KBM-7 (cell line): ENCODE measurements at places on chromosomes 11 and 22.

GRCh38 chr11:84566671-84567070 lies 1060.5 kb downstream of the DLG2 start:
- DNase-seq, result peak; percentile 5

DNA sequence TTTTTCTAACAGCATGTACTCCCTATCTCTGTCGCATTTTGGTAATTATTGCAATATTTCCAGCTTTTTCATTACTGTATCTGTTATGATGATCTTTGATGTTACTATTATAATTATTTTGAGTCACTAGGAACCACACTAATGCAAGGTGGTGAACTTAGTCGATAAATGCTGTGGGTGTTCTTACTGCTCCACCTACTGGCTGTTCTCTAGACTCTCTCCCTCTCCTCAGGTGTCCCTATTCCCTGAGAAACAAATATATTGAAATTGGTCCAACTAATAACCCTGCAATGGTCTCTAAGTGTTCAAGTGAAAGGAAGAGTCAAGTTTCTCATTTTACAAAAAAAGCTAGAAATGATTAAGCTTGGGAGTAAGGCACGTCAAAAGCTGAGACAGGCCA lies 10.5 kb downstream of the ARL14EP start:
- peak; percentile 18 for DNase-seq

DNA sequence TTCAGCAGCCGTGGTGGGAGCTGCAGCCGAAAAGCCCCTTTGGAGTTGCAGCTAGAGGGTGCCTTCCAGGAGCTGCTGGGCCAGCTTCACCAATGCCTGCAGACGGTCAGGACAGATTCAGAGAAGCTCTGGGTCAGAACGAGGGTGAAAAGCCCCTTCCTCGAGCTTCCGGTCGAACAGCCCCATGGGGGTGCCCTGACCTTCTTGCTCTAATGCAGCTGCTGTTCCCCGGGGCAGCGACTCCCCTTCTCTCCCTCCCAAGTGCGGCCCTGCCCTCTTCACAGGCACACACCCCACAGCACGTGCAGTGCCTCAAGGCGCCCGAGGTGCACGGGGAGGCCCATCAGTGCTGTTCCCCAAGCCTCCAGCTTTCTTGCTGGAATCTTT lies 9.6 kb upstream of the IFITM3 start:
- no peak for DNase-seq

DNA sequence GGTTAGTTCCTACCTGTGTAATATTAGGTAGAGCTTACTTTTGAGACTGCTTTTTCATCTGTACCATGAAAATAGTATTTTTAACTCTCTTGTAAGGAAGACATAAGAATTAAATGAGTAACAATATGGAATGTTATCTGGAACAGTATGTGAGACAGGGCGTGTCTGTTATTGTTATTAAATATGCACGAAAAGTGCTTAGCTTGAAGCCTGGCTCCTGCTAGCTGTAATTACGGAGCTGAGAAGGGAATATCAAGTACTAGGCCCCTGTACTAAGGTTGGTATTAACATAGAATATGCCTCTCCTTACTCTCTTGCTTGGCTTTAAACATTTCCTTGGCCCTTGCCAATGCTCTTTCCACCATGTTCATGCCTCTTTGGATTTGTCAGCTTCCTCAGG lies 194.0 kb downstream of the FAM76B start:
- DNase-seq, result no peak

GRCh38 chr22:44683237-44683636 lies 18.8 kb upstream of the PRR5 start:
- DNase-seq, result no peak

DNA sequence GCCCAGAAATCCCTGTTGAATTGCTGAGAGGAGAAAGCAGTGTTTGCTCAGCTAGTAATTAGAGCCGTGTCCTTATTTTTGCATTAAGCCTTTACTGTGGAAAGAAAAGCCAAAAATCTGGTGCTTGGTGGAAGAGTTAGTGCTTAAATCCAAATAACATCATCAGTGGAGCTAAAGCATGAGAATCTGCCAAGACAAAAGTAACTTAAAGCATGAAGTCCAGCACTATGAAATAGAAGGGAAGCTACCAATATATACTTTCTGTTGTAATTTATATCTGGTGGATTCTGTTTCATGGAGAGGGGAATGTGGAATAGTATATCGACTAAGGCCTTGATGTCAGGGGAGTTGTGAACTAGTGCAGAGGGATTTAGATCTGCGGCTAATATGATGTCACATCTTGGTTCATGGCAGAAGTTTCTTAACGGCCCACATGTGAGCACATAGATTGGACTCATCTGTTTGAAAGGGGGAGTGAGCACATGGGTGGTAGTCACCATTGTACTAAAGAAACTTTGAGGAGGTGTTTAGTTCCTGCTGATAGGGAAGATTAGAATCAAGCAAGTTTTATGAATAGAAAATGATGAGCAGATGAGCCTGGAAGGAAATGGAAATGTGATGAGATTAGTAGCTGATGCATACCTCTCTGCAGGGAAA lies 224.4 kb upstream of the MTNR1B start:
- no peak for DNase-seq

DNA sequence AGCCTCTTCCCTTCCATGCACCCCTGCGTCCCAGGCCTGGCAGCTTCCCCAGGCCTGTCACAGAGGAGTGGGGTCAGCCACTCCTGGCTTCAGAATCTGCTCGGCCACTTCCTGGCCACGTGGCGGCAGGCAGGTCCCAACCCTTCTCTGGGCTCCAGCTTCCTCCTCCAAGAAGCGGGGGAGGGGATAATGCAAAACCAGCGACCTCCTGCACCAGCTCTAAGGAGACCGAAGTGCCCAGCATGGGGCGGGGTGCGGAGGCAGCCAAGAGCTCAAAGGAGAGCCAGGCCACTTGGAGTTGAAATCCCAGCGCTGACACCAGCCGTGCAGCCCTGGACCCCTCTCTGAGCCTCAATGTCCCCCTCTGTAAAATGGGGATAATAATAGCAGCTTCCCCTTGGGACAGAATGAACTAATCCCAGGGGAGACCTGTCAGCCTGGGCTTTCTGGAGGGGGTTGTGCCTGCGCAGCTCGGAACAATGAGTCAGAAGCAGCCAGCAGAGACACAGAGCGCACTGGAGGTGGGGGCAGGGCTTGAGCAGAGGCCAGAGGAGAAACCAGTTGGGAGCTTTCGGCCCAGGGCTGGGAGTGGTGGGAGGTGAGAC lies 22.8 kb upstream of the PICK1 start:
- DNase-seq, result peak; percentile 80

DNA sequence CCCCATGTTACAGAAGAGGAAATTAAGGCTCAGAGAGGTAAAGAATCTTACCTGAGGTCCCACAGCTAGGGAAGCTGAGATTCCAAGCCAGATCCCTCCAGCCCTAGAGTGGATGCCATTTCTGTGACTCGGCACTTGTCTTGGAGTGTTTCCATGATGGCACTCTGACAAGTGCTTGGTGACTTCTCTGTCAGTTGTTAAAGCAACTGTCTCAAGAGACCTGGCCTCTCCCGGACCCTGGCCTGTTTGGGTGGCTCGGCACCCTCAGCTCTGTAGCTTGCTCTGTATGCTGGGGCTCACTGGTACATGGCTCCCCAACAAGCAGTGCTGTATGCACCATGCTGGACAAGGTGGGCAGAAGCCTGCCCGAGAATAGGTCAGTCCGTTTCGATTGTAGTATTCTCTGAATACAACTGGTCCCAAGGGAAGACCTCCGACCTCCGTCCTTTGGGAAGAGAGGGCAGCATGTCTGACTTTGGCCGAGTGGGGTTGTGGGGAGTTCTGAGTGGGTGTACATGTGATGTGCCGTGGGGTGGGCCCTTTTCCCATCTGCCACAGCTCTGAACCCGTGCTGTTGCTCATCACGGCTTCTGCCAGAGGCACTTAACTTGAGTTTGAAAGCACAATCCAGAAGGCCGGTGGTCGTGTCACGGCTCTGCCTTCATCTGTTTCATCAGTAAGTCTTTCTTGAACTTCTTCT lies 12.4 kb downstream of the ACO2 start:
- no peak for DNase-seq
